ENCODE measurements at places on chromosomes 7 and 10.

DNA sequence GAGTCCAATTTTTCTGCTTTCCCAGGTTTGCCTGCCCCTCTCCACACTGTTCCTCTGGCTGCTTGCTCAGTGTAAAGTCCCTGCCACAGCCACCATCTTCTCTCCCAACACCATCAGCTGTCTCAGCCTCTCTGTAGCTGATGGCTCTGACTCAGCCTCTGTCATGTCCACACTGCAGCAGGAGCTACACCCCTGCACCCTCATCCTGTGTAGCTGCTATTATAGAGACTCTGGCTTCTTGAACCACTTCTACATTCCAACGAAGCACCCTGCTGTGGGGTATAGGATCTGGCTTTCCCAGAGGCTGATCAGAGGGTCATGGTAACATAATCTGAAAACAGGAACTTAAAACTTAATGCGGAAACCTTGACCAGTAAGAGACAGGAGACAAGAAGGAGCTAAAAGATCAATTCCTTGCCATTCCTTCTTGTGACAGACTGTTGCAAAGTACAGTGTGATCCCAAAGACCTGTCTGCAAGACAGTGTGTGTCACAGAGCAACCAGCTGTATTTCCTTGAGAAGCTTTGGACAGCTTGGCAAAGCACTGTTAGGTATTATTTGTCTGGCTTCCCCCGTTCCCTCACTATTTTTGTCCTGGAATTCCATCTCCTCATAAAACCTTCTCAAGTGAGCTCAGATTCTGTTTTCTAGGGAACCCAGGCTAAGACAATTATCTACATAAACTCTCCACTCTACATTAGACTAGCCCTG lies 42.3 kb downstream of the NRCAM start:
- H3K4me1 ChIP-seq: no peaks in the 10 kb centered on the region
- no peak for DNase-seq
- H3K27ac ChIP-seq: no peak overlapping the region
- H3K36me3 ChIP-seq: no peaks in the 10 kb centered on the region

DNA sequence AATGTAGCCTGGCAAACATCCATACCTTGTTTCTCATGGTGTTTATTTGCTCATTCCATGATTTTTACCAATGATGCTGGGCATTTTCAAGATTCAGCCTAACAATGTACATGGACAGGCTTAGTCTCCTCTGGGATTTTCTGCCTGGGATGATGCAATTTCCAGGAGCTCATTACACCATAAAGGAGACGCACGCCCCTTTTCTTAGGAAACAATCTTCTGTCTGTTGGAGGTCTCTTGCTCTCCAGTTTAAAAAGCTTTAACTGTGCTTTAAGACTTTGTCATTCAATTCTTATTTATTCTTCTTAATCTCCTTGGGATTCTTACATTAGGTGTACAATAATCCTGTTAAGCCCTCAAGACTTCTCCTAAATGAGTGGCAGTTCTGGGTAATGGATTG lies 150.3 kb upstream of the NRP1 start:
- H3K27me3 ChIP-seq: no peaks in the 10 kb centered on the region
- H3K4me1 ChIP-seq: peaks cover 6% of the 10 kb centered on the region
- H3K4me3 ChIP-seq: no peak overlapping the region
- no peak overlapping the region for H3K27ac ChIP-seq

DNA sequence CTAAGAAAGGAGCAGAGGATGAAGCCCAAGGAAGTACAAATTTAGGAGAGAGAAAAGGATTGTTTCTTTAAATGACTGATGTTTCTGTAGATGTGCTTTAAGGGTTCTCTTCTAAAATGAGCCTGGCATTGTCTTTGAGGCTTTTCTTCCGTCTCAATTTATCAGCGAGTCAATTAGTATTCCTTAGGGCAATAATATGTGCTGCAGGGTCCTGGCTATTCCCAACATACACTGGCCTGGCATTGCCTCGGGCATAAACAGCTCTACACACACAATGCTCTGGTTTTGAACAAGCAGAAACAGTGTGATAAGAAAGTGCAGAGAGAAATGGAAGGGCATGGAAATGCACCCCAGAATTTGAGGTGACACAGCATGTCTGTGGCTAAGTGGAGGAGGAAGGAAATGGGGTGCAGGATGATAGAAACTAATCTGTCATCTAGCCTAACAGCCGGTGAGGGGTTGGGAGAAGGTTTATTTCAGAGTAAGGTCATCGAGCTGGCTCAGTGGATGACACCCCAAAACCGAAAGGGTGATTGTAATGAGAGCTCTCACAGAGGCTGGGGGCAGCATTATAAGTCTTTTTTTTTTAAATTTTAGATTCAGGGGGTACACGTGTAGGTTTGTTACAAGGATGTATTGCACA lies 67.5 kb upstream of the ARHGAP21 start:
- DNase-seq: no peak
- no peaks in the 10 kb centered on the region for H3K27me3 ChIP-seq
- H3K27ac ChIP-seq: no peak overlapping the region
- H3K4me1 ChIP-seq: no peaks in the 10 kb centered on the region

DNA sequence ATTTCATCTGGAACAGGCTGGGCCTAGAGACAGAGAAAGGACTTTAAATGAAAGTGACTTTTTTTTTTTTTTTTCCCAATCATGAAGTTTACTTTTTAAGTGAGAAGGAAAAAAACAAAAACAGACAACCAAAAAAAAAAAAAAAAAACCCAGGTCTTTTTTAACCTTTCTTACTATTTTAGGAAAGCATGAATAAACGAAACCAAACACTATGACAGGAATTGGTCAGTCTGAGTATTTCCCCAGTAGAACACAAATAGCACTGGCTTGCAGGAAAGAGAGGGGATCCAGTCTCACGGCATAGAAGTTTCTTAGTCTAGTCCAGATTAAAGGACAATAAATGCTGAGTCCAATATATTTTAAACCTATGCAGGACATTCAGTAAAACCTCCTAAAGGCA lies 180.5 kb upstream of the CCDC6 start:
- no peak for DNase-seq
- H3K36me3 ChIP-seq: peaks cover 10% of the 10 kb centered on the region
- no peak overlapping the region for H3K27ac ChIP-seq
- H3K27me3 ChIP-seq: no peaks in the 10 kb centered on the region
- peaks cover 3% of the 10 kb centered on the region for H3K4me1 ChIP-seq

DNA sequence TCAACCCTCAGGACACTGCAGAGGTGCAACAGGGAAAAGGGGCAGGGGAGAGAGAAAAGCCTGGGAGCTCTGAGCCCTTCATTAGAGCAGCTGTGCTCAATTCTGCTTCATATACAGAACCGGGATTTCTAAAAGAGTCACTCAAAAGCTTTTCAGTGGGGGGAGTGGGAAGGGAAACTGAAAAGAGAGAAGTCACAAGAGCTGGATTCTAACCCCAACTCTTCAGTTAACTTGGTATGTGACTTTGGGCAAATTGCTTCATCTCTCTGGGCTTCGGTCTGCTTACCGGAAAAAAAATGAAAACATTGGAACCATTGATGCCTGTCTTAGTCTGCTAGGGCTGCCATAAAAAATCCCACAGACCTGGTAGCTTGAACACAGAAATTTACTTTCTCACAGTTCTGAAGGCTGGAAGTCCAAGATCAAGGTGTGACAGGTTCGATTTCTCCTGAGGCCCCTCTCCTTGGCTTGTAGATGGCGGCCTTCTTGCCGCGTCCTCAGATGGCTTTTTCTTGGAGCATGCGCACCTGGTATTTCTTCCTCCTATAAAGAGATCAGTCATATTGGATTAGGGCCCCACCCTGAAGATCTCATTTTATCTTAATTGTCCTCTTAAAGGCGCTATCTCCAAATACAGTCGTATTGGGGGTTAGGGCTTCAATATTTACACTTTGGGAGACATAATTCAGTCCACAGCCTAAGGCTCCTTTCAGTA lies 118.3 kb upstream of the KMT2E start:
- H3K4me3 ChIP-seq: no peak overlapping the region
- H3K27ac ChIP-seq: no peak overlapping the region
- H3K27me3 ChIP-seq: no peaks in the 10 kb centered on the region
- H3K36me3 ChIP-seq: no peaks in the 10 kb centered on the region

GRCh38 chr10:76769161-76769560 lies 868.4 kb downstream of the KCNMA1 start:
- no peak for DNase-seq
- no peaks in the 10 kb centered on the region for H3K27me3 ChIP-seq
- H3K27ac ChIP-seq: no peak overlapping the region
- H3K4me1 ChIP-seq: no peaks in the 10 kb centered on the region
- H3K4me3 ChIP-seq: no peak overlapping the region
- no peaks in the 10 kb centered on the region for H3K36me3 ChIP-seq

DNA sequence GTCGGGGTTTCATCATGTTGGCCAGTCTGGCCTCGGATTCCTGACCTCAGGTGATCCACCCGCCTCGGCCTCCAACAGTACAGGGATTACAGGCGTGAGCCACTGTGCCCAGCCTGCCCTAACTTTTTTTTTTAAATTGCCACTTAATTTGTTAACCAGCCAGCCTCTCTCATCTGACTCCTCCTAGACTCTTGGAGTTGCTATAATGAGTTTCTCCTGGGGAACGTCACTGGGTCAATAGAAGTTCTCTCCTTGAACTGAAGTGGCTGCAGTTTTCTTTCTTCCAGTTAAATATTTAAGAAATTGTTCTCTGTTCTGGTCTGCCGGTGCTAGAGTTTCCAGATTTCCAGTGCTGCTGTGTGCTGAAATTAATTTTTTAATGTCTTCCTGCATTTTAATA lies 27.6 kb downstream of the NEUROD6 start:
- no peaks in the 10 kb centered on the region for H3K36me3 ChIP-seq
- H3K27me3 ChIP-seq: no peaks in the 10 kb centered on the region
- no peak overlapping the region for H3K4me3 ChIP-seq
- no peak for DNase-seq
- H3K4me1 ChIP-seq: no peaks in the 10 kb centered on the region

DNA sequence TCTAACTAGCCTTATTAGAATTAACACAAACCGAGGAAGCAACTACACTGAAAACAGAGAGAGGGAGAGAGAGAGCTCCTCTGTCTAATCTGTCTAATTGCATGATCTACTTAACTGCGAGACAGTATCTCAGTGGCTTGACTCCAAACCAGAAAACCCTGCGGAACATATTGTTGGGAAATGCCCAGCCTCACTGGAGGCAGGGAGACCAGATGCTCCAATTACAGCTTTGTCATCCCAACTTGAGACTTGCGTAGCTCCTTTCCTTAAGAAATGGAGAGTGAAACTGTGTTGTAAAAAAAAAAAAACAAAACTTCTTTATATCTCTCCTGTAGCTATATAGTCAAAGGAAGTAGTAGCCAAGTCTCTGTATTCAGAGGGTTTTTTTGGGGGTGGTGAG lies 52.0 kb upstream of the ZNRF2 start:
- no peak overlapping the region for H3K4me3 ChIP-seq
- H3K27me3 ChIP-seq: no peaks in the 10 kb centered on the region
- DNase-seq: no peak
- no peaks in the 10 kb centered on the region for H3K4me1 ChIP-seq
